ENCODE measurements at places on chromosomes 5 and 9. TPM values are rescaled to one million over a fixed set of nuclear protein-coding genes. Genes with fewer than 3 reads are reported as not detected.

DNA sequence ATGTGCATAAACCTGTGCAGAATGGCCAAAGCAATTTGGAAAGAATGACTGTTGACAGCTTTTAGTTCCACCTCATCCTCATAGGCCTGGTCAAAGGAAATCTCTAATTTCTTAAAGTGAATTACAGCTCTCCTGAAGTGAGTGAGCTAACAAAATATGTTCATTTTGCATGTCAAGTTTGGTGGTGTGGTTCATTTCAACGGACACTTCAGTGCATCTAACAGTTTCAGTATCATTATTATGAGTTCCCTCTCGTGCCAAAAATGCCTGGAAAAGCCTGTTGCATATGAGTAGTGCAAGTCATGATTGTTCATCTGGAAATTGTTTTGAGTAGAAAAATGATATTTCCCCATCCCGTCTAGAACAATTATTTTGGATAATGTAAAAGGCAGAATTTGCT is 53.2 kb upstream of the HMHB1 start:
- H3K36me3 ChIP-seq, result no peaks in the 10 kb centered on the region
- H3K27ac ChIP-seq, result no peak overlapping the region
- H3K4me3 ChIP-seq, result no peak overlapping the region
- H3K4me1 ChIP-seq, result no peaks in the 10 kb centered on the region

GRCh38 chr5:76723266-76723665 is 7.3 kb downstream of the F2R start:
- no peak overlapping the region for H3K4me3 ChIP-seq
- no peak overlapping the region for H3K27ac ChIP-seq
- H3K4me1 ChIP-seq, result no peaks in the 10 kb centered on the region
- no peaks in the 10 kb centered on the region for H3K27me3 ChIP-seq
- no peaks in the 10 kb centered on the region for H3K36me3 ChIP-seq
- no peak for DNase-seq

DNA sequence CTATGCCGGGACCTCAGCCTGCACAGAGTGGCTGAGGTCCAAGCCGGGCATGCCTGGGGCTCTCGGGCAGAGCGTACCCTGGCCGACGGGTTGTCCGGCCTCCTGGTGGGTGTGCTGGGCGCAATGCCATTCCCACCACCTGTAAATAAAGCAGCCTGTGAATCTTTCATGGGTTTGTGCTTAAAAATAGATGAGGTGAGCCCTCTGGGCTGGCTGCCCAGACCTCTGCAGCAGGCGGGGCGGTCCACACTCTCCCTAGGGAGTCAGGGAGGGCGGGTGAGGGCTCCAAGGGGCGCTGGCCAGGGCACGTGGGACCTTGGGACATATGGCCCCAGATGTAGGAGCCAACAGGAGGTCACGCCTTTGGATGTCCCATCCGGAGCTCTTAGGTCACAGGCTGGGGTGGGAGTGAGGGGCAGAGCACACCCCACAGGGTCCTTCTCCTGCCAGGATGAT is 3.6 kb upstream of the AGPAT2 start:
- no peaks in the 10 kb centered on the region for H3K36me3 ChIP-seq
- no peak for DNase-seq

- DNase-seq, result no peak
- no peak overlapping the region for H3K27ac ChIP-seq
- no peaks in the 10 kb centered on the region for H3K27me3 ChIP-seq
- no peaks in the 10 kb centered on the region for H3K4me1 ChIP-seq
- no peaks in the 10 kb centered on the region for H3K36me3 ChIP-seq
- H3K4me3 ChIP-seq, result no peak overlapping the region
These were observed 53.4 kb upstream of the SV2C start for GRCh38 chr5:76029739-76030138.

DNA sequence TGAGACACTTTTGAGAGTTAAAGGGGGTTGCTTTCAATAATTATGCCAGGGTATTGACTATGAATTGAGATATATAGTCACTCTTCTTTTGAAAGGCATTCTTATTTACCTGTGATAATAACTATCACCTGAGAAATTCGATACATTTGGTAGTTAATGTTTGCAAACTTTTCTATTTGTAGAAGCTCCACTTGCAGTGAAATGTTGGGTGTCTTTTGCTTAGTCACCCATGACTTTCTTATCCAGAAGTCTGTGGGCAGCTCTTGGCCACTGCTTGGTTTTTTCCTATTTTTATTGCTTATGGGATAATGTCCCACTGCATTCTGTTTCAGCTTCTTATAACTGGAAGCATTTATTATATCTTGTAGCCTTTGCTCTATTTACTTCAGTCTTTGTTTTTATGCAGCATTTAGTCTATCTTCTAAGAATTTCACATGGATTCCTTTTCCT is 3.9 kb downstream of the MACIR start:
- no peaks in the 10 kb centered on the region for H3K27me3 ChIP-seq
- no peak for DNase-seq
- no peak overlapping the region for H3K4me3 ChIP-seq
- H3K27ac ChIP-seq, result no peak overlapping the region
- H3K4me1 ChIP-seq, result peaks cover 11% of the 10 kb centered on the region

- no peaks in the 10 kb centered on the region for H3K36me3 ChIP-seq
- H3K4me3 ChIP-seq, result no peak overlapping the region
- no peak for DNase-seq
- H3K27ac ChIP-seq, result no peak overlapping the region
- no peaks in the 10 kb centered on the region for H3K4me1 ChIP-seq
These were observed 218.5 kb upstream of the CDH12 start for GRCh38 chr5:23071682-23072081.

- no peak overlapping the region for H3K4me3 ChIP-seq
- no peaks in the 10 kb centered on the region for H3K27me3 ChIP-seq
These were observed 33.5 kb upstream of the APC start for GRCh38 chr5:112703866-112704820.

The ADCY2 gene
- total RNA-seq, result 0.67 TPM

The OR1J2 gene
- not detected for total RNA-seq

The CDK9 gene
- total RNA-seq, result 77.7 TPM

The RELL2 gene
- total RNA-seq, result 2.1 TPM

The CLINT1 gene
- 127 TPM for total RNA-seq

The HRH2 gene
- total RNA-seq, result 0.82 TPM
